ENCODE measurements at places on chromosomes 5 and 9.
A peak's percentile ranks its signal among the peaks of the same experiment; 100 is the strongest.

DNA sequence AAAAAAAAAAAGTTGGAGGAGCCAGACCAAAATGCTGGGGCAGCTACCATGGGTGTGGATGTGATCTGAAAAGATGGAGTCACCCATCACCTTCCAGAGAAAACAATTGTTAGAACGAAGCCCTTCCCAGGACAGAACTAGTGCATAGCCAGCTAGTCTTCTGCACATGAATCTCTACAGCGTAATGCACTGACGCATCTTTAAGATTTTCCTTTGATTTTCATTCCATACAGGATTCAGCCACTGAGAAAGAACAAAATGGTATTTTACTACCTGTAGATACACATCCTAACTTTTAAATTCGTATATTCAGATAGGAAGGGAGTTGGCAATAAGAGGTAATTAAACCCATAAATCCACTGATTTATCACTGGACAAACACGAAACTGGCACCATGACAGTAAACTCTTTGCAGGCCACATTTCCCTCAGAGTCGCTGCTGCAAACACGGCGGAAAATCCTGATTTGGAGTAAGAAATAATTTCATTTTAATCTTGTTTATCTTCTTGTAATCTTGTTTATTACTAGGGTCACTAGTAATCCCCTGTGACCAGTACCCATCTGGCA, 206.6 kb downstream of the SPOCK1 start:
- H3K27me3 ChIP-seq = peaks cover 3% of the 10 kb centered on the region
- no peak overlapping the region for H3K4me3 ChIP-seq
- no peaks in the 10 kb centered on the region for H3K36me3 ChIP-seq

- no peak for DNase-seq
- H3K36me3 ChIP-seq = no peaks in the 10 kb centered on the region
- H3K4me3 ChIP-seq = no peak overlapping the region
- H3K4me1 ChIP-seq = no peaks in the 10 kb centered on the region
Measured at GRCh38 chr9:20373263-20373662, 249.0 kb downstream of the MLLT3 start.

DNA sequence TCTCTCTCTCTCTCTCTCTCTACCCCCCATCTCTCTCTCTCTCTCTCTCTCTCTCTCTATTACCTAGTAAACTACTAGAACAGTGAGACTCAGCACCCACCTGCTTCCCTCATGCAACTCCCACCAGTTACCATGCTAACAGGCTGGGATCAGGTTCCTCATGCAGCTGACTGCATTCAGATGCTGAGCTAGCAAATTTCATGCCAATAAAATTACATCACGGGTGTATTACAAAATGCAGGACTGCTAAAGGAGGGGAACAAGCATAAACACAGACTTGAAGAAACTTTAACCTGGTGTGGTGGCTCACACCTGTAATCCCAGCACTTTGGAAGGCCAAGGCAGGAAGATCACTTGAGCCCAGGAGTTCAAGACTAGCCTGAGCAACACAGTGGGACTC, 76.0 kb downstream of the CEMIP2 start:
- H3K4me1 ChIP-seq = no peaks in the 10 kb centered on the region
- H3K36me3 ChIP-seq = no peaks in the 10 kb centered on the region
- H3K4me3 ChIP-seq = no peak overlapping the region
- no peak for DNase-seq
- no peaks in the 10 kb centered on the region for H3K27me3 ChIP-seq

DNA sequence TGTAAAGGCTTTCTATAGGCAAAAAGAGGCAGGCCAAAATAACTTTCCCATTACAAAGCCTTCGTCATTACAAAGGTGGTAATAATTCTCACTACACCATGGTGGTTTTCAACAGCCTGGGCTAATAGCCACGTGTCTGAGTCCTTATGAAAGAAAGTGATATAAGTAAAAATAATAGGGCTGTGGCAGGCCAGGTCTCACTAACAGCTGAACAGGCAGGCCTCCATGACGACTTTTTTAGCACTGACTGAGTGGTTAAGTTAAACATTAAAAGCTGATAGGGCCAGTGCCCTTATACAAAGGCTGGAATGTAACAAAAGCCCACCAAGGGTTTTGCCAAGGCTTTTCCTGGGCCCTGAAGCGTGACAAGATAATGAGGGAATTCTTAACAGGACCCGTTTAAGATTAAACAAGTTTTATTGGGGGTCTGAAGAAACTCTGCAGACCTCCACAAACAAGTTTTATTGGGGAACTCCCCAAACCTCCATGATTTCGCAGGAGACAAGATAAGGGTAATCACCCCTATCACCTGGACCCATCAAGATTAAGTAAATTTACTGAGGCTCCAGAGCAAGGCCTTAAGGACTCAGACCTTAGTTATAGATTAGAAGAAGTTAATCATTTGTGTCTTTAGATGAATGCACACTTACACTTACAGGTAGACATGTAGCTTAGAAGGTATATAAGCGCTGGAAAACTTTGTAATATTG, 412.9 kb downstream of the CHSY3 start:
- H3K36me3 ChIP-seq = no peaks in the 10 kb centered on the region
- DNase-seq = no peak
- H3K27me3 ChIP-seq = no peaks in the 10 kb centered on the region
- H3K27ac ChIP-seq = no peak overlapping the region
- no peaks in the 10 kb centered on the region for H3K4me1 ChIP-seq

- no peak overlapping the region for H3K27ac ChIP-seq
- no peaks in the 10 kb centered on the region for H3K4me1 ChIP-seq
- no peaks in the 10 kb centered on the region for H3K36me3 ChIP-seq
- no peak for DNase-seq
Measured at GRCh38 chr5:77419644-77420582, 72.2 kb downstream of the WDR41 start.

- H3K27ac ChIP-seq = no peak overlapping the region
- H3K27me3 ChIP-seq = no peaks in the 10 kb centered on the region
Measured at GRCh38 chr9:111003182-111003581, 35.1 kb downstream of the LPAR1 start.

GRCh38 chr5:125685771-125686170, 737.4 kb upstream of the GRAMD2B start:
- no peaks in the 10 kb centered on the region for H3K27me3 ChIP-seq
- H3K4me1 ChIP-seq = no peaks in the 10 kb centered on the region
- H3K36me3 ChIP-seq = no peaks in the 10 kb centered on the region

DNA sequence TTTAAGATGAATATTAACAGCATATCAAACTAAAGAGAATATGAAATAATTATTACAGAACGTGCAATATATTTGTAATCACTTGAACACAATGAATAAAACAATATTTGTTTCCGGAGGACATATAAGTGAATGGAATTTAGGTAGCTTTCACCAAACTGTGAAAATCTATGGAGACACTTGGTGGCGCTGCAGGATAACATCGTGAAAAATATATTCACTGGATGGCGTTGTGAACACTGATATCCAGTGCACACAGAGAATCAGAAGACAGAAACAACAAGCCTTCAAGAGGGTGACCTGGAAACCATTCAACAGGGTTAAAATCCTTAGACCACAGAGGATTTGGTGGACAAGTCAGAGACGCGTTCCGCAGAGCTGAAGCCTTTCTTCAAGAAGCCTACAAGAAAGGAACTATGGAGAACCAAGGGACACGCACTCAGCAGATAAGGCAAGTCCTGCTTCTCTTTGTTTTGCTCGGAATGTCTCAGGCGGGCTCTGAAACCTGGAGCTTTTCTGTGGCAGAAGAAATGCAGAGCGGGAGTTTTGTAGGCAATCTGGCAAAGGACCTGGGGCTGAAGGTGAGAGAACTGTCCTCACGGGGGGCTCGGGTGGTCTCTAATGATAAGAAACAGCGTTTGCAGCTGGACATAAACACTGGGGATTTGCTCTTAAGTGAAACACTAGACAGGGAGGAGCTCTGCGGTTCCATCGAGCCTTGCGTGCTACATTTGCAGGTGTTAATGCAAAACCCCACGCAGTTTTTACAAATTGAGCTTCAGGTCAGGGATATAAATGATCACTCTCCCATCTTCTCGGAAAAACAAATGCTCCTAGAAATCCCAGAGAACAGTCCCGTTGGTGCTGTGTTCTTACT, at the start of gene PCDHB11:
Gene PCDHB11 (plus strand): TSS at position 269 of the 877 bp plus-strand sequence. CDS start 148 bp downstream, at position 417.
- no peaks in the 10 kb centered on the region for H3K4me1 ChIP-seq
- DNase-seq = no peak

GRCh38 chr9:72743836-72744235, 209.0 kb downstream of the ALDH1A1 start:
- no peak overlapping the region for H3K27ac ChIP-seq
- H3K4me3 ChIP-seq = no peak overlapping the region
- no peaks in the 10 kb centered on the region for H3K4me1 ChIP-seq
- no peak for DNase-seq

GRCh38 chr9:95286151-95286550, 31.4 kb downstream of the FANCC start:
- no peaks in the 10 kb centered on the region for H3K36me3 ChIP-seq
- DNase-seq = no peak
- no peaks in the 10 kb centered on the region for H3K27me3 ChIP-seq

DNA sequence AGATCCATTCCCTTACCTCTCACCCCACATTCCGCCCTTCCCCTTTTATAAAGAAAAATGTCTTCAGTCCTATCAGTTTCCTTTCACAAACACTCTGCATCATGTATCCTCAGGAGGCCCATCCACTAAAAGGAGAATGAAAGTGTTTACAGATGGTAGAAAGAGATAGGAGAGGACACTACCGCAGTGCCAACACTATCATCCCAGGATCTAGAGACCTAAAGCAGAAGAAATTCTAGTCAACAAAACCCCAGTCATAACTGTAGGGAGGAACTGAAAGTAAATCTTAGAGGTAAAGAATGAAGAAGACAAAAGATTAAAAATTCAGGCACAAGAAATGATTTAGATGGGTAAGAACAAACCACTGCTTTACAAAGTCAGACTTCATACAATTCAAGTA, 114.1 kb downstream of the MLLT3 start:
- H3K27ac ChIP-seq = peak overlapping the region; percentile 69
- peak; percentile 62 for DNase-seq
- H3K27me3 ChIP-seq = no peaks in the 10 kb centered on the region
- no peak overlapping the region for H3K4me3 ChIP-seq
- peaks cover 65% of the 10 kb centered on the region for H3K4me1 ChIP-seq

- H3K27ac ChIP-seq = no peak overlapping the region
- H3K27me3 ChIP-seq = no peaks in the 10 kb centered on the region
- no peaks in the 10 kb centered on the region for H3K36me3 ChIP-seq
- no peak for DNase-seq
Measured at GRCh38 chr5:67998709-67999261, 216.8 kb upstream of the PIK3R1 start.

DNA sequence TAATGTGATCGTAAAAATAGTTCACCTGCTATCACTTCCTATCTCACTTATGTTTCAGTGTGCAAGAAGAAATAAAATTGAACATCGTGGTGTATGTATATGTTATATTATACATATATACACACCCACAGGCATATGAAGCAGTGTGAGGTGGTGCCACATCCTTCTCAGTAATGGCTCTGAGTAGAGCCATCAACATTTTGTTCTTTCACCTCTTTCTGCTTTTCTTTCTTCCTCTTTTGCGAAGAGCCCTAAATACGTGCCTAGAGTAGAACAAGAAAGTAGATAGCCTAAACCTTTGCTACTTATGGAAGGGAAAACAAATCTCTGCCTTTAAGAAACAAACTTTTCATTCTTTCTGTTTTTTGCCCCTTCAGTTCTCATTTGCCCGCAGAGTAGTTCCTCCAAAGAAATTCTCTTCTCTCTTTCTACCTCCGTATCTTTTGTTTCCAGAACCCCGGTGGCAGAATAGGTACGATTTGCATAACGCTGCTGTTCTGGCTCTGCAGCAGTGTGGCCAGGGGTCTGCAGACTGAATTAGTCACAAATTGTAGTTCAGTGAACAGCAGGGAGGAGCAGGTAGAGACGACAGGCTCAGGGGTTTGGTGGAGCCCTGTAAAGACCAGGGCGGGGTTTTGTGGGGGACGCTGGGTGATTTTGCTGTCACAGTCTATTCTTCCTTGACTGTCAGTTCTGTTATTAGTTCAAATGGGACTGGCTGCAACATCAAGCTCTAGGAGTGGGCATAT, 40.5 kb upstream of the PJA2 start:
- H3K27me3 ChIP-seq = no peaks in the 10 kb centered on the region
- no peaks in the 10 kb centered on the region for H3K36me3 ChIP-seq
- H3K27ac ChIP-seq = no peak overlapping the region
- H3K4me3 ChIP-seq = no peak overlapping the region
- no peak for DNase-seq

GRCh38 chr5:6492934-6493333, 44.3 kb downstream of the UBE2QL1 start:
- no peak overlapping the region for H3K27ac ChIP-seq
- H3K36me3 ChIP-seq = no peaks in the 10 kb centered on the region
- DNase-seq = no peak
- H3K4me1 ChIP-seq = no peaks in the 10 kb centered on the region

- no peak overlapping the region for H3K27ac ChIP-seq
- no peaks in the 10 kb centered on the region for H3K27me3 ChIP-seq
- no peak for DNase-seq
- H3K4me1 ChIP-seq = no peaks in the 10 kb centered on the region
Measured at GRCh38 chr9:7237473-7238246, 479.9 kb downstream of the KDM4C start.

- H3K27ac ChIP-seq = no peak overlapping the region
- no peaks in the 10 kb centered on the region for H3K36me3 ChIP-seq
- no peak overlapping the region for H3K4me3 ChIP-seq
- H3K27me3 ChIP-seq = peaks cover 9% of the 10 kb centered on the region
- no peak for DNase-seq
- H3K4me1 ChIP-seq = no peaks in the 10 kb centered on the region
Measured at GRCh38 chr5:144135113-144135762, 35.2 kb downstream of the YIPF5 start.

DNA sequence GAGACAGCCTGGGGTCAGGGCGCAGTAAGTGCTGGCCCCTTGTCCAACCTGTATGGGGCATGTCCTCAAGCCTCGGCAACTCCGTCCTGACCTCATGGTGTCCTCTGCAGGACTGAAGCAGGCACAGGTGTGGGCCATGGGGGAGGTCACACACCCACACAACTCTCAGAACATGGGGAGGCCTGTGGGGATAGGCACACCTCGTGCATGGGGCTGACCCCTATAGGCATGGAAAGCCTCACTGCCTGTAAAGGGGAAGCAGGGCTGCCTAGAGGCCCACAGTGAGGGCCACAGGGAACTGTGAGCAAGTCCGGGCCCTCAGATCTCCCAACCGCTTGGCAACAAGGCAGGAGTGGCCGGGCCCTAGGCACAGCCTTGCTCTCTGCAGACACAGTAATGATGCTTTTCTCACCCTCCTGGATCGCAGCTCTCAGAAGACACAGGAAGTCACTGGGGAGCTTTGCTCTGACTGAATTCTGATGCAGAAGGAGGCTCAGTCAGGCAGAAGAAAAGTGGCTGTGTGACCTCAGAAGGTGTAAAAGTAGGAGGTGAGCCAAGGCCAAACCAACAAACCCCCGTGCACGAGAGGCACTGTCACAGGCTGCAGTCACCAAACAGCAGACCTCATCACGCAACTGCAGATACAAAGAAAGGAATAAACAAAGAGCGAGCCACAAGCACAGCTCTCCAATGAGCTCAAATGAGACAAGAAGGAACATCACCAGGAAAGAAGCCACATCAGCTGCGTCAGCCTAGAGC, 5.4 kb downstream of the IPPK start:
- no peak for DNase-seq
- H3K36me3 ChIP-seq = peaks cover 14% of the 10 kb centered on the region
- H3K27ac ChIP-seq = no peak overlapping the region
- peaks cover 22% of the 10 kb centered on the region for H3K4me1 ChIP-seq
- no peak overlapping the region for H3K4me3 ChIP-seq
- H3K27me3 ChIP-seq = no peaks in the 10 kb centered on the region

- peaks cover 17% of the 10 kb centered on the region for H3K36me3 ChIP-seq
- DNase-seq = no peak
- no peak overlapping the region for H3K27ac ChIP-seq
- no peaks in the 10 kb centered on the region for H3K27me3 ChIP-seq
Measured at GRCh38 chr9:124370896-124371582, 44.2 kb downstream of the PSMB7 start.

- H3K36me3 ChIP-seq = no peaks in the 10 kb centered on the region
- DNase-seq = no peak
- H3K27ac ChIP-seq = no peak overlapping the region
- no peaks in the 10 kb centered on the region for H3K4me1 ChIP-seq
Measured at GRCh38 chr5:153907170-153907775, 131.4 kb downstream of the FAM114A2 start.

Measured in DND-41 (cell line).